Mucosa of descending colon (tissue), 3 donors: ENCODE measurements at places on chromosomes 5 and 9. TPM values are rescaled to one million over a fixed set of nuclear protein-coding genes. Genes with fewer than 3 reads are reported as not detected.

GRCh38 chr5:40627706-40628105, 52.0 kb upstream of the PTGER4 start:
- DNase-seq: no peak

DNA sequence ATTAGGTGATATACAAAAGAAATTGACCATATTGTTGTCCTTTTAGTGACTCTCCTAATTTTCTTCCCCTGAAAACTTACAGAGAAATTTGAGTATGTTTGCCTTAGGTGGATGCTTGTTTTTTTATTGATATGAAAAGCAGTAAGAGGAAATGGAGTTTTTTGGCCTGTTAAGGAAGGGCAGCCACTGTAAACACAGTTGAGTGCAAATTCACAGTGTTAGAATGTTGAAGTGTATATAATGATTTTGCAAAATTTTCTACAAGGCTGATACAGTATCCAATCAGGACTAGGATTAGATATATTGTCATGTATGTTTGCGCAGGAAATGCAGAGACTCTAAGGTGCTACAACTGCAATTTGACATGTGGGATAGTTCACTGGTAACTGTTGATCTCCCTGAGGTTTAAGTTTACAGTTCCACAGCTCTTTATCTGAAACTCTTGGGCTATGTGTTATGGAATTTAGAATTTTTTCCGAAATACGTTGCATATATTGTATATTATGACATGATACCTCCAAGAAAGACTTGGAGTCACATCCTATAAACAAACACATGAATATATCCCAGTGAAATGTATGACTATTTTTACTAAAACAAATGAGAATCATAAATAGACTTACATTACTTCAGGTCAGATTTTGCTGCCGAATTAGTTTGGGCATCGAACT, 62.5 kb downstream of the FXN start:
- no peak for DNase-seq

GRCh38 chr5:116472274-116472673, 102.3 kb downstream of the SEMA6A start:
- no peak for DNase-seq

GRCh38 chr9:1331546-1332038, 281.4 kb downstream of the DMRT2 start:
- no peak for DNase-seq

DNA sequence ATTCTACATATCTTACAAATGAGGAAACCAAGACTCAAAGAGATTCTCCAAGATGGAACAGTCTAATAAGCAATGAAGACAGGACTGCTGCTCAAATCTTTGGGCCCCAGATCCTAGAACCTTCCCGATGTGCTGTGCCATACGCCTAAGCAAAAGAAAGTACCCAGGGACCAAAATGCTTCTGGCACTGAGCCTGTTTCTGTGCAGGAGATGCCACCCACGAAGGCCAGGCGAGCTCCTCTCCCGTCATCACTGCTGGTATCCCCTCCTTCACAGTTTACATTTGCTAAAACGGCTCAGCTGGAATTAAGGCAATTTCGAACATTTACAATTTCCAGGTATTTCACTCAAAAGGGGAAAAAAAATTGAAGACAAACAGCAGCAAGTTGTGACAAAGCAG, 277.5 kb downstream of the DENND1A start:
- DNase-seq: no peak

The NIPAL4 gene
- total RNA-seq: not detected

The GRAMD2B gene
- 44.8 TPM for total RNA-seq

The RAB3C gene
- 3.1 TPM for total RNA-seq

The FGF18 gene
- total RNA-seq: 0.16 TPM

The KIF20A gene
- total RNA-seq: 1.4 TPM

The C9orf153 gene
- total RNA-seq: 0.35 TPM
